ENCODE measurements at places on chromosomes 1 and 21. TPM values are rescaled to one million over a fixed set of nuclear protein-coding genes. Genes with fewer than 3 reads are reported as not detected.
A peak's percentile ranks its signal among the peaks of the same experiment; 100 is the strongest.

Gene KLHDC7A
- total RNA-seq: not detected

GRCh38 chr1:42758641-42759040 lies 8.2 kb downstream of the P3H1 start:
- peaks cover 20% of the 10 kb centered on the region for H3K36me3 ChIP-seq
- no peaks in the 10 kb centered on the region for H3K27me3 ChIP-seq
- H3K4me1 ChIP-seq: no peaks in the 10 kb centered on the region

DNA sequence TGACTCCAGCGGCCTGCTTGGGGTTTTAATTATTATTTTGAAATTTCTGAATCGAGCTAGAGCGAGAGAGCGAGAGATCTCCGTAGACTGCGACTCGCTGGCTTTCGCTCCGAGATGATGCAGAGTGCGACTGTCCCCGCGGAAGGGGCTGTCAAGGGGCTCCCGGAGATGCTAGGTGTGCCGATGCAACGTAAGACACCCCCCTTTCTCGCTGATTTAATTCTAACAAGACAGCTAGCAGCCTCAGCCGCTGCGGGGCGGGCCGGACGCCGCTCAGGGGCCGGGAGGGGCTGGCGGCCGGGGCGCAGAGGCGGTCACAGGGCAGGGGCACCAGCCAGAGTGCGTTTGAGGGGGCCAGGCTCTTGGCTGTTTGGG lies 339 bp downstream of the LHX4 start:
- no peak overlapping the region for H3K27ac ChIP-seq
- DNase-seq: no peak
- peaks cover 96% of the 10 kb centered on the region for H3K27me3 ChIP-seq

GRCh38 chr1:175841738-175842187 lies 98.4 kb upstream of the TNR start:
- H3K4me1 ChIP-seq: no peaks in the 10 kb centered on the region
- no peaks in the 10 kb centered on the region for H3K27me3 ChIP-seq
- H3K4me3 ChIP-seq: no peak overlapping the region
- no peak for DNase-seq
- H3K27ac ChIP-seq: no peak overlapping the region

Gene KRTAP19-1
- total RNA-seq: not detected

Gene RNU1-4
- under 0.01 TPM for total RNA-seq

DNA sequence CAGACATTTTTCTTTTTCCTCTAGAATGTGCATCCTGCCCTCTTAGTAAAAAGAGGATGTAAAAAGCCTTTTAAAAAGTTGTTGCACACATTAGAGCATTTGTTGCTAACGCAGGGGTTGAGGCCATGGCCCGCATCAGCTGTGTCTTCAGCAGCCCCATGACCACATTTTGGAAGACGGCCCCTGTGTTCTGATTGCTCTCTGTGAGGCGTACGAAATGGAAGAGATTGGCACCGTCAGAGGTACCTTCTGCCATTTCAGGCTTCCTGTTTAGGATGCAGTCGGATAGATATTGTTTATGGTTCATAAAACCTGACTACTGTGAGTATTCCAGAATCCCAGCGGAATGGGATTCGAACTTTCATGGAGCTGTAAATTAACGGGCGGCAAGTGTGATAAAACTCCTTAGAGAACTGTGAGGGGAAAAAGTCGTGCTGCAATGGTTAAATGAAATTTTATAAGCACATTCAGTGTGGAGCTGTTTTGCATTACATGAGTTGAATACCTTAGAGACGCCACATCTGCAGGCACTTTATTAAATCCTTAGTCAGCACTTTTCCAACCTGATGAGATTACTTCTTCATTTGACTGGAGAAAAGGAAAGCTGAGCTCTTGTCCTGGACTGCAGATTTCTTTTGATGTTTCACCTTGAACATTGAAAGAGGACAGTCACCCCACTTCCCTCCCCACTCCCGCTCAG lies 273.9 kb downstream of the TM2D1 start:
- H3K27me3 ChIP-seq: no peaks in the 10 kb centered on the region
- H3K36me3 ChIP-seq: no peaks in the 10 kb centered on the region
- DNase-seq: no peak
- H3K4me1 ChIP-seq: no peaks in the 10 kb centered on the region
- no peak overlapping the region for H3K4me3 ChIP-seq
- peak overlapping the region; percentile 80 for H3K27ac ChIP-seq

DNA sequence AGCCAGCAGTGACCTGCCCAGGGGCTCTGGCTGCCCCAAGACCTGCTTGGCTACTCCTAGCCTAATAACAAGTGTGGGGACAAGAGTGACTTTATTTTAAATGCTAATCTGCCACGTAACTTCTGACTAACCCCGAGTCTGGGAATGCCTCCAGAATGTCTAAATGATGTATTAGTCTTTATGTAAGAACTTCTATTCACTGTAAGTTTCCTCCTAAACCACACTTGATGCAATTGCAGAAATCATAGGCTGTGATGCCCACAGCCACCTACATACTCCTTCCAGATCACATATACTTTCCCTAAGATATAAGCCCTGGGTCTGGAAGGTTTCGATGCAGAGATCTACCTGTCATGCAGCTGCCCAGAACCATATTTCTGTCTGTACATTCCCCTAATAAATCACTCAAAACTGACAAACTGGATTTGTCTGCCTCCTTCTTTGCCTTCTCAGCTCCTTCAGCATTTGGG lies 5.9 kb upstream of the VPS45 start:
- no peaks in the 10 kb centered on the region for H3K27me3 ChIP-seq
- H3K27ac ChIP-seq: peak overlapping the region; percentile 77
- no peaks in the 10 kb centered on the region for H3K36me3 ChIP-seq
- peak; percentile 68 for DNase-seq
- H3K4me3 ChIP-seq: no peak overlapping the region
- peaks cover 28% of the 10 kb centered on the region for H3K4me1 ChIP-seq

- no peaks in the 10 kb centered on the region for H3K4me1 ChIP-seq
- H3K27me3 ChIP-seq: no peaks in the 10 kb centered on the region
- H3K36me3 ChIP-seq: no peaks in the 10 kb centered on the region
- peak; percentile 30 for DNase-seq
- H3K27ac ChIP-seq: no peak overlapping the region
Observed at GRCh38 chr1:7606096-7606495, 165.0 kb upstream of the VAMP3 start.

GRCh38 chr1:236751385-236751784 lies 43.7 kb upstream of the MTR start:
- no peaks in the 10 kb centered on the region for H3K4me1 ChIP-seq
- H3K36me3 ChIP-seq: no peaks in the 10 kb centered on the region

Gene LIPI
- not detected for total RNA-seq

GRCh38 chr21:17295997-17296396 lies 216.8 kb upstream of the CXADR start:
- H3K27ac ChIP-seq: no peak overlapping the region
- DNase-seq: no peak
- no peaks in the 10 kb centered on the region for H3K27me3 ChIP-seq
- no peak overlapping the region for H3K4me3 ChIP-seq
- no peaks in the 10 kb centered on the region for H3K4me1 ChIP-seq
- no peaks in the 10 kb centered on the region for H3K36me3 ChIP-seq

Gene S1PR1
- 25.5 TPM for total RNA-seq

- DNase-seq: no peak
- no peaks in the 10 kb centered on the region for H3K4me1 ChIP-seq
- H3K4me3 ChIP-seq: no peak overlapping the region
- no peaks in the 10 kb centered on the region for H3K36me3 ChIP-seq
Observed at GRCh38 chr21:42254651-42255601, 36.0 kb downstream of the ABCG1 start.

DNA sequence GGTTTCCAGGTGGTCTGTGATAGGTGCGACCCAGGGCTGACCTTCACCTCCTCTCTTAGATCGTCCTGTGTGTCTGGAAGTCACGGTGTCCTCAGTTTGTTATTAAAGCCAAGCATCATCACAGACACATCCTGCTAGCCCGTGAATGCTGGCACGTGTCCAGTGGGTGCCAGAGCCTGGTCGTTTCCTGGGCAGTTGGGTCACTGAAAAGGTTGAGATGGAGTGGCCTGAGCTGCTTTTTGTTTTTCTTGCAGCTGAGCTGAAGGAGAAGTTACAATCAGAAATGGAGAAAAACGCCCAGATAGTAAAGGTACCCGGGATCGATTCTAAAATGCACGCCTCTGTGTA lies 23.2 kb downstream of the PCNT start:
- H3K27ac ChIP-seq: no peak overlapping the region
- H3K4me1 ChIP-seq: no peaks in the 10 kb centered on the region
- H3K36me3 ChIP-seq: peaks cover 59% of the 10 kb centered on the region
- no peaks in the 10 kb centered on the region for H3K27me3 ChIP-seq

GRCh38 chr21:33684068-33684467 lies 41.8 kb downstream of the ITSN1 start:
- no peaks in the 10 kb centered on the region for H3K27me3 ChIP-seq
- peaks cover 32% of the 10 kb centered on the region for H3K4me1 ChIP-seq
- H3K4me3 ChIP-seq: no peak overlapping the region
- no peak overlapping the region for H3K27ac ChIP-seq
- no peaks in the 10 kb centered on the region for H3K36me3 ChIP-seq

Gene FAM72C
- total RNA-seq: not detected

DNA sequence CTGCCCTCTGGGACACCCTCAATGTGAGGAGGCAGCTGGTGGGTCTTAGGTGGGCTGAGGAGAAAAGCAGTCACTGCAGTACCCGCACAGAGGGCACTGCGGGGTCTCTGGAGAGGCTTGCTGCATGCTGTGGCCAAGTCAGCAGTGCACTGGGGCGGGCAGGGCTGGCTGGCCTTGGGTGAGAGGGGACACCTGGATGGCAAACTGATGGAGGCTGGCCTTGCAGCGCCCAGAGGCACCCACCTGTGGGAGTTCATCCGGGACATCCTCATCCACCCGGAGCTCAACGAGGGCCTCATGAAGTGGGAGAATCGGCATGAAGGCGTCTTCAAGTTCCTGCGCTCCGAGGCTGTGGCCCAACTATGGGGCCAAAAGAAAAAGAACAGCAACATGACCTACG lies 3.2 kb downstream of the ELF3 start:
- no peak for DNase-seq
- H3K4me3 ChIP-seq: no peak overlapping the region
- H3K27me3 ChIP-seq: peaks cover 6% of the 10 kb centered on the region
- no peak overlapping the region for H3K27ac ChIP-seq

Gene CD2
- total RNA-seq: 1.8 TPM

GRCh38 chr1:208520438-208521099 lies 276.4 kb upstream of the PLXNA2 start:
- H3K27ac ChIP-seq: no peak overlapping the region
- no peaks in the 10 kb centered on the region for H3K36me3 ChIP-seq
- DNase-seq: no peak
- H3K4me3 ChIP-seq: no peak overlapping the region
- no peaks in the 10 kb centered on the region for H3K4me1 ChIP-seq

GRCh38 chr1:16386454-16387113 lies 19.5 kb downstream of the SZRD1 start:
- no peak overlapping the region for H3K4me3 ChIP-seq
- H3K27ac ChIP-seq: peak overlapping the region; percentile 86

DNA sequence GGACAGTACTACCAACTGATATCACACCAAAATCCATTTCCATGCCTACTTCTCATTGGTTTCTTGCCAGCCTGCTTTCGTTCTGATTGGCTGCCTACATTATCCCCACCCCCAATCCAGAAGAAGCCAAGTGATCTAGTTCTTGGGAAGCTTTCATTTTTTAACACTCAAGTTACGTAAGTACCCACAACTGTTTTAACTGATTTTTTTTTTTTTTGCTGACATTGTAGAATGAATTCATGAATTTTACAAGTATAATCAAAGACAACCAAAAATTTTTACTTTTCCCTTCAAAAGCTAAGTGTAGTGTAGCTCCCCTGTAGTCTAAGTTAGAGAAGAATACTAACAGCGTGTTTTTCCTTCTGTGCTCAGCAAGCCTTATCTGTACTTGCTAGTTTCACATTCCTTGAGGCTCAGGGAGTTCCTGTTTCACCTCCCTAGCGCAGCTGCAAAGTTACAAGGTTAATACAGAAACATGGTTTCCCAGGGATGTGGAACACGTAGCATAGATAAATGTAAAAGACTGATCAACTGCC lies at the start of gene SLC9C2:
SLC9C2 (minus strand) TSS at position 17 of the 536 bp plus-strand sequence. CDS start 1,296 bp downstream, outside the sequence.
- H3K36me3 ChIP-seq: no peaks in the 10 kb centered on the region
- no peaks in the 10 kb centered on the region for H3K27me3 ChIP-seq
- no peak for DNase-seq
- no peak within 1 kb of the TSS for H3K4me3 ChIP-seq

Gene S100A14
- 0.82 TPM for total RNA-seq

- no peaks in the 10 kb centered on the region for H3K27me3 ChIP-seq
- peak overlapping the region; percentile 99 for H3K27ac ChIP-seq
- H3K4me3 ChIP-seq: no peak overlapping the region
- DNase-seq: no peak
- peaks cover 9% of the 10 kb centered on the region for H3K36me3 ChIP-seq
- peaks cover 49% of the 10 kb centered on the region for H3K4me1 ChIP-seq
Observed at GRCh38 chr1:154222518-154222917, 1.8 kb downstream of the UBAP2L start.

- DNase-seq: peak; percentile 65
- peak overlapping the region; percentile 94 for H3K27ac ChIP-seq
- no peaks in the 10 kb centered on the region for H3K36me3 ChIP-seq
- peak overlapping the region; percentile 85 for H3K4me3 ChIP-seq
Observed at GRCh38 chr21:17610911-17611310, 1.8 kb downstream of the BTG3 start.

- peak overlapping the region; percentile 65 for H3K4me3 ChIP-seq
- H3K27ac ChIP-seq: peak overlapping the region; percentile 69
- peak; percentile 92 for DNase-seq
- H3K4me1 ChIP-seq: peaks cover 15% of the 10 kb centered on the region
- no peaks in the 10 kb centered on the region for H3K27me3 ChIP-seq
Observed at GRCh38 chr1:116418091-116418830, 45.2 kb downstream of the ATP1A1 start.

- peak; percentile 34 for DNase-seq
- no peaks in the 10 kb centered on the region for H3K4me1 ChIP-seq
- no peaks in the 10 kb centered on the region for H3K36me3 ChIP-seq
- no peak overlapping the region for H3K4me3 ChIP-seq
- H3K27ac ChIP-seq: no peak overlapping the region
- H3K27me3 ChIP-seq: peaks cover 24% of the 10 kb centered on the region
Observed at GRCh38 chr1:2946291-2946690, 75.0 kb upstream of the ACTRT2 start.

GRCh38 chr1:246791303-246791918 lies 67.2 kb downstream of the SCCPDH start:
- H3K4me1 ChIP-seq: no peaks in the 10 kb centered on the region
- H3K27me3 ChIP-seq: no peaks in the 10 kb centered on the region
- no peak overlapping the region for H3K27ac ChIP-seq
- H3K36me3 ChIP-seq: no peaks in the 10 kb centered on the region

DNA sequence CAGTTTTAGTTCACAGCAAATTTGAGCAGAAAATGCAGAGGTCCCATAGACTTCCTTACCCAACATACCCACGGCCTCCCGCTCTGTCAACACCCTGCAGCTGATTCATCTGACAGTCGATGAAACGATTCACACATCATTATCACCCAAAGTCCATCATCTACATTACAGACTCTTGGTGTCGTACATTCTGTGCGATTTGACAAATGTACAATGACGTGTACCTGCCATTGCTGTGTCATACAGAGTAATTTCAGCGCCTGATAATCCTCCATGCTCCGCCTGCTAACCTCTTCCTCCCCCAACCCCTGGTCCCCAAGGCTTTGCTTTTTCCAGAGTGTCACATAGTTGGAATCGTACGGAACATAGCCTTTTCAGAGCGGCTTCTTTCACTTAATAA lies 94.7 kb upstream of the SLC25A33 start:
- no peak overlapping the region for H3K4me3 ChIP-seq
- DNase-seq: no peak
